ENCODE measurements at places on chromosomes 16 and 17.

- no peak for DNase-seq
Observed at GRCh38 chr16:51637770-51638094, 486.7 kb upstream of the SALL1 start.

- no peak for DNase-seq
Observed at GRCh38 chr17:70187383-70187782, 18.1 kb downstream of the KCNJ2 start.

- DNase-seq, result no peak
Observed at GRCh38 chr16:78909226-78909625, 691.3 kb downstream of the MAF start.

DNA sequence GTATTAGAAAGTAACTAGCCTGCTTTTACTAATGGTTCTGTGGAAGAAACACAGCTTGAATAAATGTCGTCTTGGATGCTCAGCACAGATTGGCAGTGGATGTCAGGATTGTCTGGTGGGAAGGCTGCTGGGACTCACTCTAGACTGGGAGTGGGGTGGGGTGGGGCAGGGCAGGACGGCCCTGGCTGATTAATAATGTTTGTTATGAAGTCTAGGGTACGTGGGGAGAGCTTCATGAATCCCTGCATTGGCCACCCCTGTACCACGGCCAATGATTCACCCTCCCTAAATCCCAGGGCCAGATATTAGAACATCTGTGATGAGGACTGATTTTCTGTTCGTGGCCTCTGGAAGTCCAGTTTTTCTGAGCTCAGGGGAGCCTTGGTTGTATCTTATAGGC is 421.0 kb downstream of the WWOX start:
- no peak for DNase-seq

DNA sequence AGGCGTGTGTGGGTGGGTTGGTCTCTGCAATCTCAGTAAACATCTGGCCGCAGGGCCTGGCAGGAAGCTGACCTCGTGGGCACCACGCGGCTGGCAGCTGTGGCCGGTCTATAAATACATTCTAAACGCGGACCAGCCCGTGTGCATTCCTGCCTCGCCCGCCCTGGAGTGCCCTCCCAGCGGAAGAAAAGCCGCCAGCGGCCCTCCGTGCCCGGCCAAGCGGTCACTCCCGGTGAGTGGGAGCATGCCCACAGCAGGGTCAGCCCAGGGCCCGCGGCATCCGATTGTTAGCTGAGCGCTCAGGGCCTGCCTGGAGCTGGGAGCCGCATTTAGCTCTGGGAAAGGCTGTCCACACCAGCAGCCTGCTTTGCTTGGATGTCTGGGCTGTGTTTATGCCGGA is 10.3 kb downstream of the ZNF469 start:
- DNase-seq, result no peak

DNA sequence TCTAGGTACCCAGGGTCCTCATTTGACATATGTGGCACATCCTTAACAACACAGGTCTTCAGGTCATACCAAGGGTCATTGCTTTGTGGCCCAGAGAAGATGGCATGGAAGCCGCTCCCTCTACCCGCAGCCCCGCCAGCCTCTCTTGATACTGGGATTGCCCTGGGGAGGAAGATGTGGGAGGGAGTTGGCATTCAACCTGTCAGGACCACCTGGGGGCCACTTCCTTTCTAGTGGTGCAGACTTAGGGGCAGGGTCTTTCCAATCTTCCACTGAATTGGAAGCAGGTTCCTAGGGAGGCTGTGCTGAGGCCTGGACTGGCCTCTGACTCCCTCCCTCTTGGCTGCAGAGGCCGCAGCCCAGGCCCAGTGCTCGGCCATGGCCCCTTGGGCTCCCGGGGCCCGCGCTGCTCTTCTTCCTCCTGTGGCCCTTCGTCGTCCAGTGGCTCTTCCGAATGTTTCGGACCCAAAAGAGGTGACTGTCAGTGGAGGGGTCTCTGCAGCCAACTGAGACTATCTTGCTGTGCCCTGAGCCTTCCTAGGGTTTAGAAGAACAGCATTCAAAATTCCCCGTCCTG is 5.1 kb upstream of the HEXIM1 start:
- DNase-seq, result no peak

Data from common myeloid progenitor, CD34-positive (primary cell).